ENCODE measurements at places on chromosomes 2 and 18. TPM values are rescaled to one million over a fixed set of nuclear protein-coding genes. Genes with fewer than 3 reads are reported as not detected.

DNA sequence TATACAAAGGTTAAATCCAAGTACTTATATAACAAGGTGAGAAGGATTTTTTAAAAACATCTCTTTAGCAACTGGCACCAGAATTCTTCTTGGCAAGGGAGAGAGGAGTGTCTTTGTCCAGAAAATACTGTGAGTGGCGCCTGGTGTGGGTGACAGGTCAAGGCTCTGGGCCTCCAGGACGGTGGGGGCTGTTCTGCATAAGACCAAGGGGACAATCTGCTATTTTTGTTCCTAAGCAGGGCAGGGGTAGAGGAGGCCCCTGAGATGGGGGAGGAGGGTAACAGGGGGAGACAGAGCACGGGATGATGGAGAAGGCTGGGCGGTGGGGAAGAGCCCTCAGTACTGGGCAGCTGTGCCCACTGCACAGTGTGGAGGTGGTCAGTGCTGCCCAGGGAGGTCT is 51.6 kb upstream of the TAF1B start:
- no peak for DNase-seq
- no peaks in the 10 kb centered on the region for H3K4me1 ChIP-seq
- H3K36me3 ChIP-seq = no peaks in the 10 kb centered on the region
- no peak overlapping the region for H3K27ac ChIP-seq

- H3K4me1 ChIP-seq = no peaks in the 10 kb centered on the region
- no peaks in the 10 kb centered on the region for H3K36me3 ChIP-seq
- H3K4me3 ChIP-seq = no peak overlapping the region
- no peak overlapping the region for H3K27ac ChIP-seq
- no peaks in the 10 kb centered on the region for H3K27me3 ChIP-seq
Observed at GRCh38 chr2:152488075-152488474, 153.1 kb downstream of the FMNL2 start.

DNA sequence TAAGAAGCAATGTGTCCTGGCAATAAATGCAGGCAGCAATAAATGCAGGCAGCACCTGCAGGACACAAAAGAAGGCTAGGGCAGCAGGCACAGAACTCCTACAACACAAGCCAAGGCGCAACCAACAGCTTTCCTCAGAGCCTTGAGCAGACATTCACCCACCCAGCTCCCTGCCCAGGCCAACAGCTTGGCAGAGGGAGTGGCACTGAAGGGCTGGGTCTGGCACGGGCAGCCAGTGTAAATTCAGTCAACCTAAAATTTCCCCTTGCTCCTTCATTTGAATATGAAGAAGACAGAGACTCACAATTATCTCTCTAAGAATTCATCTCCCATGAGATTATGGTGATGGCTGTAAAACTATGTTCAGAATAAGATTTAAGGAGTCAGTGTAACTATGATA is 35.4 kb downstream of the AAK1 start:
- DNase-seq = no peak
- no peaks in the 10 kb centered on the region for H3K4me1 ChIP-seq
- no peak overlapping the region for H3K27ac ChIP-seq
- H3K27me3 ChIP-seq = no peaks in the 10 kb centered on the region

- H3K27me3 ChIP-seq = no peaks in the 10 kb centered on the region
- no peak for DNase-seq
- H3K4me1 ChIP-seq = no peaks in the 10 kb centered on the region
Observed at GRCh38 chr2:59538398-59538911, 1015.0 kb downstream of the BCL11A start.

GRCh38 chr2:223865907-223866508 is 28.6 kb upstream of the AP1S3 start:
- H3K36me3 ChIP-seq = no peaks in the 10 kb centered on the region
- H3K27me3 ChIP-seq = no peaks in the 10 kb centered on the region
- H3K27ac ChIP-seq = no peak overlapping the region
- no peak for DNase-seq

ALLC gene
- 0.05 TPM for total RNA-seq
